Neuronal stem cell (in vitro differentiated cells): ENCODE measurements at places on chromosomes 1 and 21.
A peak's percentile ranks its signal among the peaks of the same experiment; 100 is the strongest.

DNA sequence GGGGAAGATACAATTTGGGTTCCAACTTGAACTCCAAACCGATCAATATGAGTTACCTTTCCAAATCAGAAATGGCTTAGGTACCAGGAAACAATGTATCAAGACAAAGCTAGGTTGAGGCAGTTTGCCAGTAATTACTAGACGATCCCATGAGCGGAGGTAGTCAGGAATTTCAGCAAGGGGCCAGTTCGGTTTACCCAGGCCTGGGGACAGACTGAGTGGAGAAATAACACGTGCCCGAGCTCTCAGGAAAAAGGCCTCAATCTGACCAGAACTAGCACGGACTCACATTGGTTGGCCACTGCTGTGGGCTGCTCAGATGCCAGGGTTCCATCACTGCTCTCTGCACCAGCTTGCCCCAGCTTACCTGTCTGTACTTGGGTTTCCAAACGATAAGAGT is 15.3 kb downstream of the CLSTN1 start:
- H3K4me1 ChIP-seq: peaks cover 16% of the 10 kb centered on the region
- no peaks in the 10 kb centered on the region for H3K36me3 ChIP-seq
- H3K4me3 ChIP-seq: no peak overlapping the region
- H3K27me3 ChIP-seq: no peaks in the 10 kb centered on the region
- DNase-seq: no peak
- H3K27ac ChIP-seq: no peak overlapping the region

DNA sequence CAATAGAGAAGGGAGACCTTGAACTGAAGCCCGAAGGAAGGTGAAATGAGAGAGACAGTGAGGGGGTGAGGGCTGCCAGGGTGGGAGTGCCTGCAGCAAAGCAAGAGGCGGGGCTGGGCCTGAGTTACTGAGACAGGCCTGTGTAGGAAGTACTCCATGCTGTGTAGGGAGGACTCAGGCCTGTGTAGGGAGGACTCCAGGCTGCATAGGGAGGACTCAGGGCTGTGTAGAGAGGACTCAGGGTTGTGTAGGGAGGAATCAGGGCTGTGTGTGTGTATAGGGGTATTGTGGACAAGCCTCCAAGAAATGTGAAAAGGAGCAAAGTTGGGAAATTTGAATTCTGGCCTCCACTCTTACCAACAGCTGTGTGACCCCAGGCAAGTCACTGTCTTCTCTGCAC is 133.8 kb upstream of the CACNA1E start:
- no peak overlapping the region for H3K4me3 ChIP-seq
- H3K27ac ChIP-seq: no peak overlapping the region
- DNase-seq: no peak
- no peaks in the 10 kb centered on the region for H3K36me3 ChIP-seq
- no peaks in the 10 kb centered on the region for H3K27me3 ChIP-seq

GRCh38 chr1:178037510-178038253 is 56.2 kb upstream of the RASAL2 start:
- no peak overlapping the region for H3K27ac ChIP-seq
- DNase-seq: peak; percentile 49
- peak overlapping the region; percentile 77 for H3K4me3 ChIP-seq
- no peaks in the 10 kb centered on the region for H3K27me3 ChIP-seq
- peaks cover 2% of the 10 kb centered on the region for H3K4me1 ChIP-seq
- no peaks in the 10 kb centered on the region for H3K36me3 ChIP-seq

- H3K27ac ChIP-seq: no peak overlapping the region
- H3K4me3 ChIP-seq: no peak overlapping the region
- H3K27me3 ChIP-seq: no peaks in the 10 kb centered on the region
- no peak for DNase-seq
- no peaks in the 10 kb centered on the region for H3K36me3 ChIP-seq
These were observed 53.0 kb upstream of the TIAM1 start for GRCh38 chr21:31397030-31397429.

GRCh38 chr1:24902471-24902891 is 27.6 kb downstream of the RUNX3 start:
- peaks cover 42% of the 10 kb centered on the region for H3K27me3 ChIP-seq
- H3K4me1 ChIP-seq: no peaks in the 10 kb centered on the region
- H3K36me3 ChIP-seq: no peaks in the 10 kb centered on the region
- no peak overlapping the region for H3K4me3 ChIP-seq
- no peak for DNase-seq

- no peaks in the 10 kb centered on the region for H3K4me1 ChIP-seq
- no peak overlapping the region for H3K4me3 ChIP-seq
- H3K27me3 ChIP-seq: no peaks in the 10 kb centered on the region
- H3K27ac ChIP-seq: no peak overlapping the region
- H3K36me3 ChIP-seq: no peaks in the 10 kb centered on the region
- DNase-seq: no peak
These were observed 471.8 kb downstream of the KCNT2 start for GRCh38 chr1:196136396-196136795.

GRCh38 chr1:223062177-223062576 is 80.9 kb downstream of the TLR5 start:
- no peak overlapping the region for H3K4me3 ChIP-seq
- H3K36me3 ChIP-seq: no peaks in the 10 kb centered on the region
- H3K4me1 ChIP-seq: no peaks in the 10 kb centered on the region
- DNase-seq: no peak
- H3K27me3 ChIP-seq: peaks cover 3% of the 10 kb centered on the region

GRCh38 chr1:182601416-182601786 is 2.8 kb downstream of the RGS16 start:
- no peaks in the 10 kb centered on the region for H3K36me3 ChIP-seq
- H3K4me1 ChIP-seq: peaks cover 16% of the 10 kb centered on the region
- H3K27ac ChIP-seq: no peak overlapping the region

- H3K27ac ChIP-seq: no peak overlapping the region
- peak overlapping the region; percentile 79 for H3K4me3 ChIP-seq
- peaks cover 10% of the 10 kb centered on the region for H3K4me1 ChIP-seq
- no peak for DNase-seq
- H3K36me3 ChIP-seq: peaks cover 43% of the 10 kb centered on the region
- H3K27me3 ChIP-seq: no peaks in the 10 kb centered on the region
These were observed 717 bp downstream of the B4GALT3 start for GRCh38 chr1:161176468-161177111.

- peaks cover 20% of the 10 kb centered on the region for H3K4me1 ChIP-seq
- no peaks in the 10 kb centered on the region for H3K36me3 ChIP-seq
- H3K4me3 ChIP-seq: no peak overlapping the region
- no peak for DNase-seq
- no peak overlapping the region for H3K27ac ChIP-seq
These were observed 63.2 kb downstream of the PLEKHA6 start for GRCh38 chr1:204296431-204296988.
